ENCODE measurements at places on chromosomes 1 and 21. TPM values are rescaled to one million over a fixed set of nuclear protein-coding genes. Genes with fewer than 3 reads are reported as not detected.

DNAJC28 gene
- 2.3 TPM for total RNA-seq

IL12RB2 gene
- total RNA-seq: 1.0 TPM

MEX3A gene
- 0.42 TPM for total RNA-seq

RNF11 gene
- 82.1 TPM for total RNA-seq

MECR gene
- total RNA-seq: 32.4 TPM

NKAIN1 gene
- total RNA-seq: 1.1 TPM

TGFB2 gene
- 2.3 TPM for total RNA-seq

NCAM2 gene
- total RNA-seq: 0.25 TPM

RNF186 gene
- not detected for total RNA-seq

ANGPTL1 gene
- total RNA-seq: 10.0 TPM

ARHGAP29 gene
- total RNA-seq: 38.3 TPM

HDAC1 gene
- total RNA-seq: 41.4 TPM

CELA3A gene
- total RNA-seq: not detected

TNFRSF25 gene
- 66.8 TPM for total RNA-seq

IRF6 gene
- 235 TPM for total RNA-seq

HPCA gene
- not detected for total RNA-seq

LAPTM5 gene
- 10.8 TPM for total RNA-seq

NMNAT2 gene
- total RNA-seq: 0.81 TPM

DHCR24 gene
- total RNA-seq: 378 TPM

CLCA2 gene
- total RNA-seq: 119 TPM

SHISA4 gene
- 5.3 TPM for total RNA-seq

Data from suprapubic skin (tissue), 4 donors.